ENCODE measurements at places on chromosomes 1 and 21.

DNA sequence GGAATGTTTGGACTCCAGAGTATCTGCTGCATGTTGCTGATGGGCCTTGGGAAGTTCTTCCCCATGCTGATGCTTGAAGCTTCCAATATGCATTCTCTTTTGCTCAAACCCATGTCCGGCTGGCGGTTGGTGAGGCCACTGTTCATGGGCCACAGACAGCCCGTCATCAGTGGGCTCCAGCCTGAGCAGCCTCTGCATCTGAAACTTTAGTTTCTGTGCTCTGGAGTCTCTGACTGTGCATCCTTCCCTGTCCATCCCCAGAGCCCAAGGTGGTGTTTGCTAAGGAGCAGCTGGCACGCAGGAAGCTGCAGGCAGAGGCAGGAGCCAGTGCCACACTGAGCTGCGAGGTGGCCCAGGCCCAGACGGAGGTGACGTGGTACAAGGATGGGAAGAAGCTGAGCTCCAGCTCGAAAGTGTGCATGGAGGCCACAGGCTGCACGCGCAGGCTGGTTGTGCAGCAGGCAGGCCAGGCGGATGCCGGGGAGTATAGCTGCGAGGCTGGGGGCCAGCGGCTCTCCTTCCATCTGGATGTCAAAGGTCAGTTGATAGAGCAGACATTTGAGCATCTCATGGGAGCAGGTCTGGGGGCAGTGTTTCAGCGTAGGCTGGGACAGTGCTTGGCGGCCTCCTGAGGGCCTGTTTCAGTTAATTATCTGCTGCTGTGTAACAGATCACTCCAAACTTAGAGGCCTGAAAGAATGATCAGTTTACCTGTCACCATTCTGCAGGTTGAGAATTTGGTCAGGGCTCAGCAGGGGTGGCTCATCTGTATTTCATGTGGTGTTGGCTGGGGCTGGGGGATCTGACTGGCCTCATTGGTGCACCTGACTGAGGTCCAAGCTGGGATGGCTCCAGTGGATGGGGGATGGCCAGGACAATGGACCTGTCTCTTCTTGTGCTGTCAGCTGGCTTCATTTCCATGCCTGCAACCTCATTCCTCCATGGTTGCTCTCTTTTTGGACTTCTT is 16.6 kb downstream of the OBSCN start:
- DNase-seq, result no peak

- no peak for DNase-seq
Observed at GRCh38 chr1:194485432-194485831, 1299.0 kb upstream of the B3GALT2 start.

GRCh38 chr1:215188302-215188950 is 105.9 kb downstream of the KCNK2 start:
- DNase-seq, result no peak

DNA sequence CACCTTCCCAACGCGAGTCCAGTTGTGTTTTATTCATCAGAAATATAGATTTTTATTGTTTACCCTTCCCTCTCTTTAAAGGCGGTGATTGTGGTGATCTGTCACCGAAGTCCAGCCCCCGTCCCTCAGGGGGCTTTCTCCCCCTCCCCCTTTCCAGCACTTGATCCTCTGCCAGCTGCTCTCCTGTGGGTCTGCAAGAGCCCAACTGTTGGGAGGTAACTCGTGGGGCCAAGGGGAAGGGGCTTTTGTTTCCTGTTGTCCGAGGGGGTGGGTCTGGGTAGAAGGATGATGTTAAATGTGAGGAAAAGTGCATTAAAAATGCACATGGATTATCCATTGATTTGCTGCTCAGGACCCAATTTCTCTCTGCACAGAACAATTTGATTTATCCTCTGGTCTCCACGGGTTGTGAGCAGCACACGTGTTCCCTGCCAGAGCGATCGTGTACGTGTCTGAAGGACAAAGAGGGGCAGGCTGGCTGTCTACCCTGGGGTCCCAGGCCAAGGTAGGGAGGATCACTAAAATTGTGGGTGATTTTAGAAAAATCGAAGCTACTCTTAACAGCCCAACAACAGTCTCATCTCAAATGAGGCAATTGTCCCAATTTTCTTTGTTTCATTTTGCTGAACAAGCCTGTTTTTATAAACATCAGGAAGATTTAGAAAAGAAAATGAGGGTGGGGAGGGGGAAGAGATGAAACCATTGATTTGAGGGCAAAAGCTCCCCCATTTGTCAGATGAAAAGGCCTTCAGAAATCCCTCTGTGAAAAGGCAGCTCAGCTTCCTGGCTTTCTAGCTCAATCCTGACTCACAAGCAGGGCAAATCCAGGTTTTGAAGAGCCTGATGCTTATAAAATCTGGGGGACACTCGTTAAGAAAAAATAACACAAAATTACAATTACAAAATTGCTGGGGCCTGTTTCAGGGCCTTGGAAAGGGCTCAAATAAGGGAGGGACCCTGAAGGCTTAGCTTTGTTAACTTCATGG is 176.2 kb downstream of the RHOU start:
- no peak for DNase-seq

DNA sequence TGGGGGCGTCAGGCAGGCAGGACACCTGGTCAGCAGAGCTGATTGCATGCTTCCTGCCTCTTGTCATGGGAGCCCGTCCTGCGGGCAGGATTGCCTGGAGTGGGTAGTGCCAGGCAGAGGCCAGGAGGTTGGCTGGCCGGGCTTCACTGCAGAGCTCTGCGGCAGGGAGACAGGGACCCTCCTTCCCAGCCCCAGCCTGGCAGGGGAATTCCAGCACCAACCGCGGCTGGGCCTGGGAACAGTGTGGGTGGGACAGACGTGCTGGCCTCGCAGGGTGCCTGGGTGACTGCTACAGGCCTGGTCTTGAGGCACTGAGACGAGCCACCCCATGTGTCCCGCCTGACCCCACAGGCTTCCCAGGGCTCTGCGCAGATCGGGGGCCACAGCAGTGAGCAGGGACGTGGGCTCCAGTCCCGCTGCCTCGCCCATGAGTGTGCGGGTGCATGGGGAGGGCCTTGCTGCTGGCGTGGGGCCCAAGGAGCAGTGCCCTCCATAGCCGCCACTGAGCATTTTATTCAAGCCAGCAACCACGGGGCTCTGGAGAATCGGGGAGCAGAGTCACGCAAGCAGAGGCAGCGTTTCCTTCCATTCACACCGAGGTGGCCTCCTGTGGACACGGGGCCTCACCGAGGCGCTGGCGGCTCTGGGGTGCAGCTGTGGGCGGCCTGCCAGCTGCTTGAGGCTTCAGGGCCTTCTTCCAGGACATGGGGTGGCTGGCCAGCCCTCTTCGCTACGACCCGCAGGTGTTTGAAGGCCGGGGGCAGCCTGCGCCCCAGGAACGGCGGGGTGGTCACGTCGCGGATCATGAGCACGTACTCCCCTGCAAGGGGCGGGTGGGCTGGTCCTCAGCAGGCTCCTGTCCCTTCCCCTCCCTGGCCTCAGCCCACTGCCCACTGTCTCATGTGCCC is 70.3 kb downstream of the MORN1 start:
- no peak for DNase-seq

DNA sequence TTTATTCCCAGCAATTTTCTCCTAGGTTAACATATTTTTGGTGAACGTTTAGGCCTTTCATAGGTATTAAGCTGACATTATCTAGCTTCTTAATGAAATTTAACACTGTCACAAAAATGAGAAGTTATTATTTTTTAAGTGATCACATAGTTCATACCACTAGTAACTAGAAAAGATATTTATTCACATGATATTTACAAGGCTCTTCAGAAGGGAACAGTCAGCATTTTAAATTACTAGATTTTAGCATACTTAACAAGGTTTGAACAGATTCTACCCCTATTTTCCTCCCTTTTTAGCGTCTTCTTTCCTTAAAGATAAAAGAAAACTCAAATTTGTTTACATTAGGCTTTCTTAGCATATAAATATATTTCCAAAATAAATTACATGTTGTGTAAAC is 65.5 kb upstream of the B3GALT2 start:
- no peak for DNase-seq
